Left cardiac atrium (tissue), 4 donors: ENCODE measurements at places on chromosomes 2 and 18. TPM values are rescaled to one million over a fixed set of nuclear protein-coding genes. Genes with fewer than 3 reads are reported as not detected.

DNA sequence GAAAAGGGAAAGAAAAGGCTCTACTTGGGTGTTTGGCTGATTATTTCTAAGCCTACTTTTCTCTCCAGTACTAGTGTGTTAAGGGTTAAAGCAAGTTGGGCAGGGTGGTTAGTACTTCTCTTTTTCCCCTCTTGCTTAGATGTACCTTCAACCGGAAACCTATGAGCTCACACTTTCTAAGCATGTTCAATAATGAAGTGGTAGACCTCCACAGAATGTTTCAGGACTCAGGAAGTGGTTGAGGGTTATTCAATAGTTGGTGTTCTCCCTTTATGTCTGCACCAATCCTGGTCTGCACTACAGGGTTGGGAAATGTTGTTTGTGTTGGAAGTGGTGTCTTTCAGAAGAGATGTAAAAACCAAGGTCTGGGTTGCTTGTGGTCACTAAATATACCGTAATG is 137.1 kb downstream of the ZEB2 start:
- DNase-seq, result no peak

XPO1 gene
- total RNA-seq, result 70.9 TPM

PTH2R gene
- total RNA-seq, result not detected

- peak; percentile 56 for DNase-seq
These were observed 502 bp downstream of the MERTK start for GRCh38 chr2:111898703-111899514.

DNA sequence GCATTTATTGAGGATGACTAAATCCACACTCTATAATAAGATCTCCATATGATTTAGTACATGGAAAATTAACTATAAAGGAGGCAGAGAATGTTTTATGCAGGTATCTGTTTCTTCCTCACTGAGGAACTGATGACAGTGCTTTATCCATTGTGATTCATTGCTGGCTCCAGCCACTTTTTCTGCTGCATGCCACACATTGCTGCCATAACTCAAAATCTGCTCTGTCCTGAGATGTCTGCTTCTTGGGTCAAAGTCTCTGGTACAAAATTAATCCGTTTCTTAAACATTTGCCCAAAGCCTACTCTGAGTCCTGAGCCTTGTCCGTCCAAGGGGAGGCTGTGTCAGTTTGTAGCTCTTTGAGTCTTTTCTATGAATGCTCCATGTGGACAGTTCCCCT is 15.5 kb upstream of the ARHGAP28 start:
- no peak for DNase-seq

- no peak for DNase-seq
These were observed 79.9 kb downstream of the KCTD18 start for GRCh38 chr2:200430017-200430416.

DNA sequence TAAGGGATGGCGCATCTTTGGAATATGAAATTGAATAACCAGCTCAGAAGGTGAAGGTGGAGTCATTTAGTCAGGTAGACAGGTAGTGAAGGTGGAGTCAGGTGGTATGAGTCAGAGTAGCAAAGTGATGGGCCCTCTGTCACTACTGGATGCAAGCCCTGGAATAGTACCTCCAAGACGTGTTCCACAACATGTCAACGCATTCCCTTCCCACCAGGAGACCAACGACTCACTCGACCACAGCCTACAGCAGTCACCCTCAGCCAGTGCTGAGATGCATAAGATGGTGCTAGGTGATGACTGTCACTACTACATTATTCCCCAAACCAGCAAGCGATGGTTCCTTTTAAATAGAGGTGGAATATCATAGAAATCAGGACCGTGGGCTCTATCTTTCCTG is 6.8 kb downstream of the CPLX4 start:
- no peak for DNase-seq

GRCh38 chr2:28322051-28322450 is 70.6 kb upstream of the FOSL2 start:
- no peak for DNase-seq

DNA sequence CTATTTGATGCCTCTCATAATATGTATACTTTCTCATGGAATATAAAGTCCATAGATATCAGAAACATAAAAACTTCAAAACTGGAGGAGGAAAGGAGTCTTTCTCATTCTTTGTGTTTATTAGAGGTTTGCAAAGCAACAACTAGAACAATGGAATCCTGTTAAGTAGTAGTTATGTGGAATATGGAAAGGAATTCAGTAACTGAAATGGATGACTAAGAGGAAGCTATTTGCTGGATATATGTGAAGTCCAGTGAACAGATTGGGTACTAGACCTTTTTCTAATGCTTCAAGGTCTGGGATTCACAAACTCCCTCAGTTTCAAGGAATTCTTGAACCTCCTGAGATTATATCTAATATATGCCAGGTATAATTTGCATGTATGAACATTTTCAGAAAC is 353.6 kb upstream of the FANCL start:
- DNase-seq, result no peak

DNA sequence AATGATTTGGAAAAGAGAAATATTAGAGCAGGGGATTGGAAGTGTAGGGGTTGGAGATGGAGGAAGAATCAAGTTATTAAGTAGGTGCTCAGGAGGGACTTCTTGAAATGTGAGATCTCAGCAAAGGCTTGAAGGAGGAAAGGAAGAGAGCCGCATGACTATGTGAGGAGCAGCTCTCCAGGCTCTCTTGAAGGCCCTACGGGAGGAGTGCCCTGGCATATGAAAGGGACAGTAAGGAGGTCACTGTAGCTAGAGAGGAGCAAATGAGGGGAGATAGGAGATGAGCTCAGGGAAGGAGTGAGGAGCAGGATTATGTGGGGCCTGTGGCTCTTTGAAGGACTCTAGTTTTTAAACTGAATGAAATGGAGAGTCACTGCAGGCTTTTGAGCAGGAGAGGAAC is 181.1 kb upstream of the NABP1 start:
- no peak for DNase-seq

DNA sequence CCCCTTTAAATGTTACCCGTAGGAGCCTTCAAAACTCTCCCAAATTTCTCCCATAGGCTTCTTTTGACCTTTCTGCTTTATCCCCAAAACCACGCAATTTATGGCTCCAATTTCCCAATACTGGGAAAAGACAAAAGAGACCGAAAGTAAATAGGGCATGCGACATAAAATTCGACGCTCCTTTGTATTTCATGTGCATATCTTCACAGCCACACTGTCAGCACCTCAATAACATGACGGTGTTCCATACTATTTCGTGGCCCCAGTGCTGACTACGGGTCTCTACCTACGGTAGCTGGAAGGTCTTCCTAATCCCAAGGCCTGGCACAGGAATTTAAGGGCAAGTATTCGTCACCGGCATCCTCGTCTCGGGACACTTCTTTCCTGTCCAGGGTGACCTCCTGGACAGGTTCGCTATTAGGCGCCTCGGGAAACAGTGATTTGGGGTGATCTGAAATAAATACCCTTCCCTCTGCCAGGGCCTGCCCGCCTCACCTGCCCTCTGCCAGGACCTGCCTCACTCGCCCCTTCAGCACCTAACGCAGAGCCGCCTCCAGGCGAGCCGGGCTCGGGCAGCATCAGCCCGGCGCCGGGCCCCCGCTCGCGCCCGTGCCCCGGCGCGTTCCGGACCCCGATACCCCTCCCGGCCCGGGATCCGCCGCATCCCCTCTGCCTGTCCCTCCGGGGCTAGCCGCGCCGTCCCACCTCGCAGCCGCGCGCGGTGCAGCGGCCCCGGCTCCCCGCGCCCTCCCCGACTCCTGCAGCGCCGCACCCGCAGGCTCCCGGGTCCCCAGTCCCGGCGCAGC is 680 bp downstream of the DTNB start:
- peak; percentile 56 for DNase-seq

AP1S3 gene
- total RNA-seq, result 1.0 TPM

- DNase-seq, result no peak
These were observed 255.3 kb upstream of the CCDC68 start for GRCh38 chr18:55214534-55214933.

DNA sequence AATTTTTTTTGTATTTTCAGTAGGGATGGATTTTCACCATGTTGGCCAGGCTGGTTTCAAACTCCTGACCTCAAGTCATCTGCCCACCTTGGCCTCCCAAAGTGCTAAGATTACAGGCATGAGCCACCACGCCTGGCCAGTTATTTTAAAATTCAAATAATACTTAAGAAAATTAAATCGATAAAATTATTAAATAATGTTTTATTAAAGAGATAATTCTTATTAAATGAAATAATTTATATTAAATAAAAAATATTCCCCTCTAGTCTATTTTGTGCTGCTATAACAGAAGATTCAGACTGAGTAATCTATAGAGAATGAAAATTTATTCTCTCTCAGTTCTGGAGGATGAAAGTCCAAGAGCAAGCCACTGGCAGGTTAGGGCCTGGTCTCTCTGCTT is 61.2 kb downstream of the PDK1 start:
- DNase-seq, result no peak

CTAGE1 gene
- total RNA-seq, result not detected

IL1R2 gene
- 3.9 TPM for total RNA-seq

PLB1 gene
- total RNA-seq, result 2.8 TPM

- no peak for DNase-seq
These were observed 900.5 kb upstream of the CRIM1 start for GRCh38 chr2:35454966-35455638.

DNA sequence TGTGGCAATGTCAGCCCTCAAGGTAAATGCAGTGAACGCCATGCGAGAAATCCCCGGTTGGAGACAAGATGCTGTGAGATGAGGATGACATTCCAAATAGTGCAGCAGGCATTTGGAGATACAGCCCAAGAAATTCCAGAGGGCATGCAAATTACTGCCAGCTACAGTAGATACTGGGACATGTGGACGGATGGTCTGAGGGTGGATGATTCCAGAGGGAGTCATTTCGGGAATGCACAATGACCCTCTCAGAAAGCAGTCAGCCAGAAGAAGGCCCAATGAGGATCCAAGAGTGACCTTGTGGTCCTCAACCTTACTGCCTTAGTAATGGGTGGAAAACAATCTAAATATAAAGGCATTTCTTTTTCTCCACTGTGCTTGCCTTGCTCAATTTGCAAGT is 111.3 kb downstream of the HNRNPLL start:
- no peak for DNase-seq

DNA sequence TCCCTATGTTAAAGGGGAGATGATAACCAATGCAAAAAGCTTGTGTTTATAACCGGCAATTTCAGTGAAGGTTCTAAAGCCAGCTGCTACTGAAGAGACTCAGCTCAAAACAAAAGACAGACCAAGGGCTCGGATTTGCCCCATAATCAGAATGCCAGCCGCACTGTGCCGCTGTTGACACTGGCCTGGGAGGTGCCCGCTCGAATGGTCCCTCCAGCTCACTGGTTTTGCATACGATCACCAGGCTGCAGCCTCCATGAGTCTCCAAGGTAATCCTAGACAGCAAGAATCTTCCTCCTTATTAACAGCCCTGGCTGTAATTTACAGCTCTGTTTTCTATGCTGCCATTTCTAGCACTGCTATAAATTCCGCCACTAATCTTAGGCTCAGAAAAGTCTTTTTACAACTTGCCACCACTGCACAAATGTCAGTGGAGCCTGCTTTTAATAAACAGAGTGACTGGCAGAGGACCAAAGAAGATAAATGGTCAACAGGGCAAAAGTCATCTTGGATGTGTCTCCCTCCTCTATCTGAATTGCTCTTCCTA is 155.7 kb upstream of the SH3BP4 start:
- no peak for DNase-seq

TUBA3E gene
- 6.0 TPM for total RNA-seq

DNA sequence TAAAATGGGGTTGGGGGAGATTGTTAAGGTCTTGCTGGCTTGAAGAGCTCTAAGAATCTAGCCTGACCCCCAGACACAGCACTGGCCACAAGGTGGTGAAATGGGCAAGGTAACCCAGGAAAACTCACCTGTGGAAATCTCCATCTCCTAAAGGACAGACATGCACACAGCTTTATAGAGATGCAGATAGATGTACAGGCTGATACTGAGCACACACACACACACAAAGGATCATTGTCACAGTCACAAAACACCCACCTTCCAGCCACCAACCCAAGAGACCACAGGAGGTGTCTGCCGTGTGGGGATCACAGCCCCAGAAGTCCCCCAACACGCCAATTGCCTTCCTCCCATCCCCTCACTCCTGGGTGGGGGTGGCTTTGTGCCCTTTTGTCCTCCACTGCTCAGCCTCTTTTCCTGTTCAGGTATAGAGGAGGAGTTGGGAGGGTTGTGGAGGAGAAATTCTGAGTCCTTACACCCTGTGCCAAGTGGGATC is 3.2 kb upstream of the CYP26B1 start:
- DNase-seq, result no peak

- DNase-seq, result no peak
These were observed 327.2 kb upstream of the PKDCC start for GRCh38 chr2:41720331-41721251.
